ENCODE measurements at places on chromosomes 7 and 10.

- DNase-seq, result no peak
Observed at GRCh38 chr10:17735166-17735941, 16.6 kb upstream of the TMEM236 start.

DNA sequence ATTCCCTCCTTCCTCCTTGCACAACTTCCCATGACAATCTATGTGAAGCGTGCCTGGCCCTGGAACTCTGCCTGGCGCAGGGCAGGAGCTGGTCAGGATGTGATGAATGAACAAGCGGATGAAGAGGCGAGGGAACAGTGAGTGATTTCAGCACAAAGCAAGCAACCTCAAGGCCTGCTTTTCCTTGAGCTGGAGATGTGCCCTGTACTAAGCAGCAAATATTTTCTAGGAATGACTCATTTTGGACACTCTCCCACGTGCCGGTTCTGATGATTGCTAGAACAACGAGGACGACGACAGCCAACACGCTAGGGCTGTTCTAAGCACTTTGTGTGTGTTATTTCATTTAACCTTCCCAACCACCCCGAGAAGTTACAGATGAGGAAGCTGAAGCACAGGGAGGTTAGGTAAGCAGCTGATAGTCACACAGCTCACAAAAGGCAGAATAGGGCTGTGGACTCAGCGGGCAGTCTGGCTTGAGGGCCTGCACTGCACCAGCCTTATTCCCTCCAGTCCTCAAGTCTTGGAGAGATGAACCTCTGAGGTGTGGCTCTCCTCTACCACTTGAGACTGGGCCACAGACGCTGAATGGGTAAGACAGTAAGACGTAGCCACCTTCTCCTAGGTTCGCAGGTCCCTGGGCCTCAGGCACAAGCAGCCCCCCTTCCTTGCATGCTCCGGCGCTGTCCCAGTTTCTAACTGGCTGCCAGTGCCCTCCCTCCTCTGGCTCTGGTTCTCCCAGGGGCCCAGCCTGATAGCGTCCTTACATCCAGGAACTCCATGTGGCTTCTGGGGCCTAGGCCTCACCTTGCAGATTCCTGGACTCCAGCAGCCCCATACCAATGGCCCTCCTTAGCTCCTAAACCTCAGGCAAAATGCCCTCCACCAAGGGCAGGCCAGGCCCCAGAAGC lies 59.0 kb downstream of the YKT6 start:
- peak; percentile 16 for DNase-seq

GRCh38 chr7:123715198-123715597 lies 33.6 kb downstream of the WASL start:
- no peak for DNase-seq

GRCh38 chr10:129078346-129078745 lies 388.7 kb upstream of the MGMT start:
- no peak for DNase-seq

DNA sequence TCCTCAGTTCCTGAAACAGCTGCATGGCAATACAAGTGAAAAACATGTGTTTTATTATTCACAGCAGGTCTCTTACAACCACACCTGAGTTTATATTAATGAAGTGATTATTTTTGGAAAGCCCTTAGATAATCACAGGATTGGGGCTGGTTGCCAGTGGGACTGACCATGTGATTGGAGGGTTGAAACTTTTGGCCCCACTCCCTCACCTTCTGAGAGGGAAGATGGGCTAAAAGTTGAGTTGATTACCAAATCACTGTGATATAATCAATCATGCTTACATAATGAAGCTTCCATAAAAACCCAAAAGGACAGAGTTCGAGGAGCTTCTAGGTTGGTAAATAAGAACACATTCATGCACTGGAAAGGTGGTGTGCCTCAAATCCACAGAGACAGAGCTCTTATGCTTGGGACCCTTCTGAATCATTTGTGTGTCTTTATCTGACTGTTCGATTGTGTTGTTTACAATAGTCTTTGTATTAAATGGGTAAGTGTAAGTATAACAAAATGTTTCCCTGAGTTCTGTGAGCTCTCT lies 393.9 kb downstream of the RPS24 start:
- no peak for DNase-seq

- no peak for DNase-seq
Observed at GRCh38 chr10:20299034-20299736, 483.0 kb downstream of the PLXDC2 start.

GRCh38 chr10:70834441-70835151 lies 18.8 kb downstream of the SGPL1 start:
- DNase-seq, result no peak

DNA sequence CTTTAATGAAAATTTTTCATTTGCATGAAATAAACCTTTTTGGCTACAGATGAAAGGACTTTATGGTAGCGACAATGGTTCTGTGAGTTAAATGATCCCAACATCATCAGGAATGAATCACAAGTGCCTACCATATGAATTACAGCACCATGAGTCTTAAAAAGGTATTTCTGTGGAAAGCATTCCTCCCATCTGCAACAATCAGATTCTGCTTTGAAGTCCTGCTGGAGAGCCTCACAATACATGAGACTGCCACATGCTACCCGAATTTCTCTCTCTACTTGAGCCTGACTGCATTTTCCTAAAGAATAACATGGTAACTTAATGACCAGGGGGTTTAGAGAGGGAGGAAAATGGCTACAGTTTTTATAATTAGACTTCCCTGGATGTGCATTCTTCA lies 190.3 kb downstream of the TWIST1 start:
- no peak for DNase-seq

DNA sequence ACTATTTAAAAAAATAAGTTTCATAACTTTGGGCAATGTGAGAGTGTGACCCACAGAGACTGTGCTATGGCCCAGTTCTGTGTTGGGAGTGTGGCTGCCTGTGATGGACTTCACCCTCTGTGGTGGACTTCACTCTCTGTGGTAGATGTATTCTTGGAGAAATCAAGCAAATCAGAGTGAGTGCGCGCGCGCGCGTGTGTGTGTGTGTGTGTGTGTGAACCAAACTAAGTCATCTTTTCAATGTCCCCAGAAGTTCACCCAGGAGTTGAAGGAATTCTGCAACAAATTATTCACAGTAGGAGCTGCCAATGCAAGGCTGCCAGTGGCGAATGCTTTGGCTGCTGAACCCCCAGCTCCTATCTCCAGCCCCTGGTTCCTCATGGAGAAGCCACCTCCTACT lies 184.5 kb downstream of the ADAM12 start:
- DNase-seq, result no peak

DNA sequence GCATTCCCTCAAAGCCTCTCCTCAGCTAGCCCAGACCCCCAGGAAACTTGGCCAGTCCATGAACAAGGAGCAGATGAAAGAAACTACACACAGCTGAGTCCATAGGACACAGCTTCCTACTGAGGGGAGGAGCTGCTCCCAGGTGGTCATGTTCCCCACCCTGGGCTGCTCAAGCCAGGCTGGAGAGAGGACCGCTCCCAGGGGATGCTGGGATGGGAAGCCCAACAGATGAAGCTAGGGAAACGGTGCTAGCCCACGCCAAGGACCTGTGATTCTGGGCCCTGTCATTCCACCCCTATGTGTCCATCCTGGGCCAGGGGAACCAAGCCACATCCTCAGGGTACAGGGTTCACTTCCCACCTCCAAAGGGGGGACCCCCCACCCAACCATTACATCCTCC lies 19.0 kb downstream of the KCNH2 start:
- DNase-seq, result no peak

GRCh38 chr7:21113609-21114415 lies 314.1 kb upstream of the SP4 start:
- no peak for DNase-seq

GRCh38 chr7:1140476-1141104 lies 19.4 kb downstream of the ZFAND2A start:
- DNase-seq, result no peak

DNA sequence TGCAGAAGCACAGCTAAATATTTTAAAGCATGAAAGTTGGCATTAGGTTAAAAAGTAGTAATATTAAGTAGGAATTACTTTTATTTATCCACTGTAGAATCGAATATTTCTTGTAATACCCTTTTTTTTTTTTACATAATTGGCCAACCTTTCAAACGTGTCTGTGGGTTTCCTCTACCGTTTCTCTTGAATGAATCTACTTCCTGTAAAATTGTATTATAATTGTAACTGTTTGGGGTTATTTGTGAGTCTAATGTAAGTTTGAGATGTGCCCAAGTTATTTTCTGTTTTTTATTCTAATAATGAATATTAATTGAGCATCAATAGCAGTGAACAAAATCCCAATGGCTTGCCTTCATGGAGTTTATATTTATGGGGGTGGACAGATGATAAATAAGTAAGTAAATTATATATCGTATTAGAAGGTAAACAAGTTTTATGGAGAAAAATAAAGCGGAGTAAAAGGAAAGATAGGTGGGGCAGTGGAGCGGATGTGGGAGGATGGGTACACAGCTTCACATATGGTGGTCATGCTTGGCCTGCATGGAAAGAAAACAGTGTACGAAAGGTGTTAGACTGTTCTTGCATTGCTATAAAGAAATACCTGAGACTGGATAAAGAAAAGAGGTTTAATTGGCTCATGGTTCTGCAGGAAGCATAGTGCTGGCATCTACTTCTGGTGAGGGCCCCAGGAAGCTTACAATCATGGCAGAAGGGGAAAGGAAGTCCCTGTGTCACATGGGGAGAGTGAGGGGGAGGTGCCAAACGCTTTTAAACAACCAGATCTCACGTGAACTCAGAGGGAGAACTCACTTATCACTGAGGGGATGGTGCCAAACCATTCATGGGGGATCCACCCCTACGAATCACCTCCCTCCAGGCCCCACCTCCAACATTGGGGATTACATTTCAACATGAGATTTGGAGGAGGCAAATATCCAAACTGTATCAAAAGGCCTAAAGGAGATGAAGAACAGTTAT lies 5.4 kb downstream of the TSPAN13 start:
- no peak for DNase-seq

- no peak for DNase-seq
Observed at GRCh38 chr7:17556247-17556956, 257.9 kb downstream of the AHR start.

GRCh38 chr10:91759581-91759986 lies 38.6 kb upstream of the TNKS2 start:
- no peak for DNase-seq

DNA sequence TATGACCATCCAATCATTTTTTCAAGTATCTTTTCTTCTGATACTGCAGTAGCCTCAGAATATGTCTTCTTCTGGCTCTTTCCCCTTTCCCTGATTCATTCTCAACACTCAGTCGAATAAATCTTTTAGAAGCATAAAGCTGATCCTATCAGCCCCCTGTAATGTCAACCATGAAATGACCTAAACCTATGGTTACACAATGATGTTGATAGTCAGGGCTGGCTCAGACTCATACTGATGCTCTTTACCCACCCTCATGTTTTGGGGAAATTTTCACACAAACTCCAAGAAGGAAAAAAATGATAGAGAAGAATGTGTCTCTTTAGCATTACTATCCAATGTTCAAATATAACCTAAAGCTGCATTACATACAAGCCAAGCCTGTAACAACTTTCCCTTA lies 76.0 kb downstream of the AASS start:
- no peak for DNase-seq

- DNase-seq, result no peak
Observed at GRCh38 chr10:25451401-25451800, 276.6 kb downstream of the GPR158 start.

GRCh38 chr7:118777308-118777707 lies 552.8 kb downstream of the ANKRD7 start:
- no peak for DNase-seq

- no peak for DNase-seq
Observed at GRCh38 chr7:106994833-106995232, 49.7 kb upstream of the PRKAR2B start.

GRCh38 chr10:111516144-111516543 lies 439.3 kb downstream of the ADRA2A start:
- DNase-seq, result no peak

DNA sequence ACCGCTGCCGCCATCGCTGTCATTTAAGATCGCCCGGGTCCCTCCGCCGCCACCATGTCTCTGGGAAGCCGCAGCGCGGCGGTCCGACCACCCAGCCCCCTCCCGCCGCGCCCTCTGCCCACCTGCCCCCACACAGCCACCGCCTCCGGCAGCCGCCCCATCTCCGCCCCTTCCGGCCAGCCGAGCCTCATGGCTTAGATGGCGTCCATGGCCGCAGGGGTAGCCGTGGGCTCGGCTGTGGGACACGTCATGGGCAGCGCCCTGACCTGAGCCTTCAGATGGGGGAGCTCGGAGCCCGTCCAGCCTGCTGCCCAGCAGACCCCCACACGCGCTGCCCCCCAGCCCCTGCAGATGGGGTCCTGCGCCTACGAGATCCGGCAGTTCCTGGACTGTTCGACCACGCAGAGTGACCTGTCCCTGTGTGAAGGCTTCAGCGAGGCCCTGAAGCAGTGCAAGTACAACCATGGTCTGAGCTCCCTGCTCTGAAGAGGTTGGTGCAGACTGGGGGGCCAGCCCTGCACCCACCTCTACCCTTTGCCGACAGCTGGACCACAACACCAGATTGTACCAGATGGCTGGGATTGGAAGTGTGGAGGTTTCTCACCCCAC lies 38.0 kb upstream of the TARP start:
- no peak for DNase-seq

DNA sequence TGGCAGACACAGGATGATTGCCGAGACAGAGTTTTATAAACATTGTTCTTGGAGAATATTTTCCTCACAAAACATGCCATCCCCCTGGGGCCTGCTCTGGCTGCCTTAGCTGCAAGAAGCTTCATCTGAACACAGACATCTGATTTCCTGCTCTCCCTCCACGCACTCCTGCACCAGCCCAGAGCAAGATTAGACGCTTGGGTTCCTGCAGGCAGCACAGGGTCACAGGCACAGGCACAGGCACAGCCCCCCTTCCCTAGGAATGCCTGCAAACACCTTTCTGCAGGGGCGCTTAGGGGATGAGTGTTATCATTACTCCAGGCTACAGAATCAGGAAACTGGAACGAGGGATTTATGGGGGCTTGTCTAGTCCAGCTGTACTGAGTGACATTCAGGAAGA lies 450.3 kb downstream of the GRID1 start:
- DNase-seq, result no peak

- no peak for DNase-seq
Observed at GRCh38 chr7:98472521-98472954, 71.6 kb upstream of the BAIAP2L1 start.

- no peak for DNase-seq
Observed at GRCh38 chr10:123045961-123046731, 37.3 kb downstream of the ACADSB start.

GRCh38 chr7:137909042-137909441 lies 62.3 kb upstream of the DGKI start:
- DNase-seq, result no peak

DNA sequence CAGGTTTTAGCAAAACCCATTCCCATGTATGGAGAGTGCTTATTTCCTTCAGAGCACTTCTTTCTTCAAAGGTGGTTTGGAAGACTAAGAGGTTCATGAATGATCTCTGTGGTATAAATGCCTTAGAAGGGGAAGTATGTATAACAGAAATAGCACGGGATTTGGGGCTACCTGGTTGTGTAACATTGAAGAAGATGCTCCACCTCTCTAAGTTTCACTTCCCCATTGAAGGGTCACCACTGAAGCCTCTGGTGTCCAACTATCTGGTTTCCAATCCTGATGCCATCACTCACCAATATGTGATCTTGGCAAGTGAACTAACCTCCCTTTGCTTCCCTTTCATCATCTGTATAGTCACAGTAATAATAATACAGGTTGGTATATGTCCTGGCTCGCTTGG lies 37.2 kb downstream of the CYCS start:
- DNase-seq, result no peak

All from stimulated activated CD4-positive, alpha-beta T cell treated with anti-CD3 and anti-CD28 coated beads, Interleukin-15, amount 100 ng/mL, for 48 hours (primary cell).